GM12878 (cell line): ENCODE measurements at places on chromosomes 3 and 15. TPM values are rescaled to one million over a fixed set of nuclear protein-coding genes. Genes with fewer than 3 reads are reported as not detected.

Gene STRC
- 0.16 and 0.28 TPM in 2 replicates for total RNA-seq

Gene ZNF774
- total RNA-seq: 1.7 TPM in 2 replicates

Gene ERICH6
- 0.40 TPM in 1 of 2 replicates, not detected in the other for total RNA-seq

Gene TM6SF1
- 1.1 and 1.2 TPM in 2 replicates for total RNA-seq

Gene KLHL6
- total RNA-seq: 28.7 and 29.7 TPM in 2 replicates

Gene MYO5C
- total RNA-seq: 0.97 and 1.0 TPM in 2 replicates

Gene CACNA2D3
- total RNA-seq: not detected in 2 replicates

Gene BOC
- 0.13 TPM in 1 of 2 replicates, not detected in the other for total RNA-seq

Gene NDN
- 0.13 TPM in 1 of 2 replicates, not detected in the other for total RNA-seq

Gene BUB1B
- total RNA-seq: 71.6 and 78.4 TPM in 2 replicates

Gene SST
- total RNA-seq: 0.38 TPM in 1 of 2 replicates, not detected in the other

Gene IMPG2
- 0.11 and 0.13 TPM in 2 replicates for total RNA-seq

Gene TIMP4
- not detected in 2 replicates for total RNA-seq

Gene TOPBP1
- 49.5 and 58.3 TPM in 2 replicates for total RNA-seq

Gene ZBTB38
- 107 TPM in 2 replicates for total RNA-seq

Gene KLF15
- total RNA-seq: 0.15 TPM in 1 of 2 replicates, not detected in the other

Gene SHF
- total RNA-seq: 1.4 and 2.4 TPM in 2 replicates

Gene PLA2G4F
- 0.05 TPM in 1 of 2 replicates, not detected in the other for total RNA-seq

Gene SPINK8
- total RNA-seq: not detected in 2 replicates
